WERI-Rb-1 (cell line): ENCODE measurements at places on chromosomes 4 and X.

DNA sequence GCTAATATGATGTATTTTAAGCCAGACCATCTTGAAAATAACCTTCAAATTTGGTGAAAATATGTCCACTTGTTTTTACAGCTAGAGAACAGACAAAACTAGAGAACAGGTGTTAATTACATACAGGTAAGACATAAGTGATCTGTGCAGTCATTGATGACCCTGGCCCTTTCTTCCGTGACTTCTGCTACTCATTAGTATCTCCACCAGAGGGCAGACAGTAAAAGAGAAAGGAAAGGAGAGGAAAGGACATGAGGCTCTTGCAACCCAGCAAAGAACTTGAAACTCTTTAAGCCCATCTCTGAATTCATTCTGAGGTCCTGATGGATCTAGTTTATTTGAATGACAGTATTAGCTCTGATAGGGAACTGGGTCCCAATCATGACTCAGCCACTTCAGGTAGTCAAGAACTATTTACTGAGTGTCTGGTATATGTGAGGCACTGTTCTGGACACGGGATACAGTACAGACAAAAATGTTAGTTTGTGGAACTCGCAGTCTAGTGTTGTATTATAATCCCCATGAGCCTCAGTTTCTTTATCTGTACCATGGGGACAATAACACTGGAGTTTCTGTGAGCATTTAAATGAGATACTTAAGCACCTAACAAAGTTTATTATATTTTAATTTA, 121.0 kb upstream of the TEX13D start:
- peak; percentile 8 for DNase-seq

DNA sequence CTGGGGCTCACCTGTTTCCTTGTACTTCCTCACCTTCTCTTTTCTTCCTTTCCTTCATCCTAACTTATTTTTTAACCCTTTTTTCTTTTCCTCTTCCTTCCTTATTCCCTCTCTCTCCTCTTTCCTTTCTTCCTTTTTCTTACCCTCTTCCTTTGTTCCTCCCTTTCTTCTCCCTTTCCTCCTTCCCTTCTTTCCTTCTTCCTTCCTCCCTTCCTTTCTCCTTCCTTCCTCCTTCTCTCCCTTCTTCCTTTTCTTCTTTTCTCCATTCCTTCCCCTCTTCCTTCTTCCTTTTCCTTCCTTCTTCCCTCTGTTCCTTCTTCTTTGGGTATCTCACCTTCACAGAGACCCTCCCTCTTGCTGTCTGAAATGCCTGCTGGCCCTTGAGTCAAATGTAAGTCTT, 22.1 kb upstream of the CBR4 start:
- no peak for DNase-seq

GRCh38 chr4:26459054-26459755, 31.1 kb downstream of the CCKAR start:
- DNase-seq, result no peak

GRCh38 chr4:149223659-149224058, 592.0 kb downstream of the IQCM start:
- DNase-seq, result no peak

DNA sequence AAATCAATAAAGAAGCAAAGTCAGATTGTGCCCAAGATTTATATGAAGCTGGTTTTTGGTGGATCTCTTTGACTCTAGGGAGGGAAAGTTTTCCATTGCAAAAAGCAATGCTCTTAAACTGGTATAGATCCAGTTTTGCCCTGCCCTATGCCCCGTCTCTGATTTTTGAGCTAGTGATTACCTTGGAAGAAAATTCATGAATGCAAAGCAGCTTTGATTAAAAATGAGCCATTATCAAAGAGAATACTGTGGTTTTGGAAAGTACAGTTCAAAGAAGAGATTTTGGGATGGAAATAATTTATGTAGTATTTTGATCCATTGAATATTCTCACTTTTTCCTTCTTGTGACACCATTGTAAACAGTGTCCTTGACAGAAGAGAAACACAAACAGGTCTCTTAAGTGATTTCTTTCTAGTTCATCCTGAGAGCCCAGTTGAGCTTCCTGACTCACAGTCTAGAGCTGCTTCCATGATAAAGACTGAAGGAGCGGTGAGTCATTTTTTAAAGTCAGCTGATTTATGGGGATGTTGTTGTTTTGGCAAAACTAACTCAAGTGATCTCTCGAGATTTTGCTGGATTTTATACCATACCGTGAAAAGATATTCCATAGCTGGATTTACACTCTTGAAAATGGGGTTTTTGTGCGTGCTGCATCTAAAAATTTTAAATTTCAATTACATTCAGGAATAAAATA, 76.7 kb downstream of the AFF1 start:
- no peak for DNase-seq

GRCh38 chrX:155027509-155028066, 944 bp downstream of the FUNDC2 start:
- DNase-seq, result no peak

- no peak for DNase-seq
Measured at GRCh38 chr4:16161851-16162408, 64.3 kb downstream of the TAPT1 start.

DNA sequence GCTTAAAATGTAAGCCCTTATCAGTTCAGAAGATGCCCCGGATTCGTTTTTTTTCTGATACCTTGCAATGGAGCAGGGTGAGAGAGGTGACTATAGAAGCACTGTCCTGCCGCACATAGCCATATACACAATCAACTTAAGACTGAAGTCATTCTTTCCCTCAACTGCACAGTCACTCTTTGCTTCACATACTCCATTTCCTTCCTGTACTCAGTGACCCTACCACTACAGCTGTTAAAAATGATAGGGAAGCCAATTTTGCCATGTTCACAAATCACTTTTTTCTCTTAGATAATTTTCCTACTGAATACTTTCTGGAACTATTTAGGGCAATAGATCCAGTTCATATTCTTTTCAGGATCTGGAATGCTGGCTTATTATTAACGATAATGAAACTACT, 300.0 kb downstream of the ANK2 start:
- DNase-seq, result no peak

GRCh38 chr4:160100316-160100715, 997.4 kb downstream of the RAPGEF2 start:
- no peak for DNase-seq

- DNase-seq, result no peak
Measured at GRCh38 chr4:126458993-126459392, 1144.2 kb downstream of the FAT4 start.

GRCh38 chrX:20352935-20353336, 86.2 kb upstream of the RPS6KA3 start:
- DNase-seq, result no peak

DNA sequence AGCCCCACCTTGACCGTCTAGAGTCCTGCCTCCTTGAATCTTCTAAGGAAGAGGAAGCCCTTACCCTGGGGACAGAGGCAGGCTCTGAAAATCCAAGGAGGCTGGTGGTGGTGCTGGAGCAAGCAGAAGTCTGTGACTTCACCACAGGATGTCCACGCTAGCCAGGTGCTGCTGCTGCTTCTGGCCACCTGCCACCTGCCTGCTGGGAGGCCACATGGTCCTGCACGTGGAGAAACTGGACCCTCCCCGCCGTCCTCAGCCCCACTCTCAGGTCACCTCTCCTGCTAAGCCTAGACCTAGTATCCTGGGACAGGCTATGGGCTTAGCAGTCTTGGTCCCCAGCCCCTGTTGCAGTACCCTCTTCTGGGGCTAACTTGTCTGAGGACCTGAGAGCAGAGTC, 15.8 kb downstream of the TMEM31 start:
- no peak for DNase-seq

DNA sequence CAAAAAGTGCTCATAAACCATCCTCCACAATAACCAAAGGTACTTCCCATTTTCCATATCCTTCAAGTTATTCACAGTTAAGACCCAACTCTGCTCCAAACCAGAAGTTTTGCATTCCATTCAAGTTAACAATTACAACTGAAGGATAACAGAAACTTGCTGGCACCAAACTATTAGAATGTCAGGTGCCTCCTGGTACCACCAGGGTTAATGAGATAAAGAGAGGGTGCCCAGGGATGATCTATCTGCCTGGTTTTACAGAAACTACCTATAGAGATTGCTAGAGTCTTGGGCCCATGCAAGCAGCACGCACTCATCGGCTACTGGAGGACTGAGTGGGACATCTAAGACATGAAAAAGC, 114.6 kb downstream of the RBM47 start:
- no peak for DNase-seq

GRCh38 chr4:6812766-6813165, 30.2 kb downstream of the KIAA0232 start:
- no peak for DNase-seq
